Putamen (tissue), 1 donor: ENCODE measurements at places on chromosomes 7 and 10.

GRCh38 chr10:98920360-98920759 lies 315.3 kb downstream of the HPSE2 start:
- DNase-seq = no peak

- DNase-seq = no peak
Observed at GRCh38 chr10:95261926-95262325, 28.9 kb downstream of the PDLIM1 start.

- DNase-seq = peak; percentile 75
Observed at GRCh38 chr10:102678842-102679289, 34.6 kb downstream of the TRIM8 start.

DNA sequence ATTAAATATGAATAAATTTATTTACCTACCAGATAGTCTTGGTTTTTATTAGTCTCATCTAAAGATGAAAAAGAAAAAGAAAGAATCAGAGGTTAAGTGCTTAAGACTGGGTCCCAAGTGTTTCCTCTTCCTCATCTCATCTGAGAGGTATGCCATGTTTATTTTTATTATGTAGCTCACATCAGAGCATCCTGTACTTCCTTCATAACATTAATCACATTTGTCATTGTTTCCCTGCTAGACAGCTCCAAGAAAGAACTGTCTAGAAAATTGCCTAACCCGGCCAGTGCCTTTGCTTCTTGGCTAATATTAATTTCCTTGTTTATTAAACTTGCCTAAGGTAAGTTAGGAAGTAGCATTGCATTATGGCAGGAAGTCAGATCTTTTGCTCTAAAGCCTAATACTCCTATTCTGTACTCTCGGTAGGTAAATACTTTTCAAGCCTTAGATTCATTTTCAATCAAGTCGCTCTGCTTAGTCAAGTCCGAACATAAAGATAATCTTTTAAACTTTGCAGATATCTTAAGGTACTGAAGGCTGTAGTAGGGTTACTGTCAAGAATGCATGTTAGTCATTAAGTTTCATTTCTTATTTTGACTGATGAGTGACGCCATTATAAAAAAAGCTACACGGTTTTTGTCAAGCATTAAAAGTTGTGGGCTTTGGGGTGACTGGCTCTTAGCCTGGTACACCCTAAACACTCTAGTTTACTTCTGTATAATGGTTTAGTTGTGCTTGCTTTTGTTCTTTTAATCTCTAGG lies 47.4 kb downstream of the ZMYND11 start:
- no peak for DNase-seq

DNA sequence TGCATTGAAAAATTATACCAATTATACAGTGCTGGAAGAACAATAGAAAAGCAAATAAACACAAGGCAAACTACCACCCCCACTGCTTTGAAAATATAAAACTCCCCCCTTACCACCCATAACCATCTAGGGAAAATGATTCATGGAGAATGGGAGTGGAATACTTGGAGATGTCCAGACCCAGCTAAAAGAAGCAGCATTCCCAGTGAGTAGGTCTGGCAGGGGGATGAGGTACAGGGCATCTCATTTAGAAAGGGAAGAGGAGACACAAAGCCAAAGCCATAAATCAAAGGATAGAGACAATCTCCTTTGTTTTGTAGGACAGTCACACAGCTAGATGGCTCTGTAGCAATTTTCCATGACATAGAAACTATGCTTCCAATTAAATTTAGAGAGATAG lies 36.0 kb upstream of the DGKI start:
- no peak for DNase-seq

DNA sequence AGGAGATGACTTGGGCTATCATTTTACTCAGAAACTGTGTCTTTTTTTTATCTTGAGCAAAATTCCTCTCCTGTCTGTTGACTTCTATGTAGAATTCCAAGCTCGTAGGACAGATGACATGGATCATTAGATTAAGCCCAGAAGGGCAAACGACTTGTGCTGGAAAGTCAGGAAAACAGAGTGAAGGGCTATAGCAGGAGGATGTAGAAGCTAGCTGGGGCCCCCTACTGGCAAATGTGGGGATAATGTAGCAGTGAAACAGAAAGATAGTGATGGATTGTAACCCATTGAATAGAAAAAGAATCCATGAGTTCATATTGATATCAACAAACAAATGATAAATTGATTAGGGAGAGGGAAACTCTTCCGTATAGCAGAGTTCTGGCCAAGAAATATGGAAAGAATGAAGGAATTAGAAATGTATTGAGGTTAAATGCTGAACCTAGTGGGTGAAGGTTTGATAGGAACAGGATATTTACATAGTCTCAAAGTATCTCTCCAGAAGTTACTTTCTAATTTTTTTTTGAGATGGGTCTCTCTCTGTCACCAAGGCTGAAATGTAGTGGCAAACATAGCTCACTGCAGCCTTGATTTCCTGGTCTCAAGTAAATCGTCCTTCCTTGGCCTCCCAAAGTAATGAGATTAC lies 103.6 kb downstream of the LYZL1 start:
- DNase-seq = peak; percentile 16

DNA sequence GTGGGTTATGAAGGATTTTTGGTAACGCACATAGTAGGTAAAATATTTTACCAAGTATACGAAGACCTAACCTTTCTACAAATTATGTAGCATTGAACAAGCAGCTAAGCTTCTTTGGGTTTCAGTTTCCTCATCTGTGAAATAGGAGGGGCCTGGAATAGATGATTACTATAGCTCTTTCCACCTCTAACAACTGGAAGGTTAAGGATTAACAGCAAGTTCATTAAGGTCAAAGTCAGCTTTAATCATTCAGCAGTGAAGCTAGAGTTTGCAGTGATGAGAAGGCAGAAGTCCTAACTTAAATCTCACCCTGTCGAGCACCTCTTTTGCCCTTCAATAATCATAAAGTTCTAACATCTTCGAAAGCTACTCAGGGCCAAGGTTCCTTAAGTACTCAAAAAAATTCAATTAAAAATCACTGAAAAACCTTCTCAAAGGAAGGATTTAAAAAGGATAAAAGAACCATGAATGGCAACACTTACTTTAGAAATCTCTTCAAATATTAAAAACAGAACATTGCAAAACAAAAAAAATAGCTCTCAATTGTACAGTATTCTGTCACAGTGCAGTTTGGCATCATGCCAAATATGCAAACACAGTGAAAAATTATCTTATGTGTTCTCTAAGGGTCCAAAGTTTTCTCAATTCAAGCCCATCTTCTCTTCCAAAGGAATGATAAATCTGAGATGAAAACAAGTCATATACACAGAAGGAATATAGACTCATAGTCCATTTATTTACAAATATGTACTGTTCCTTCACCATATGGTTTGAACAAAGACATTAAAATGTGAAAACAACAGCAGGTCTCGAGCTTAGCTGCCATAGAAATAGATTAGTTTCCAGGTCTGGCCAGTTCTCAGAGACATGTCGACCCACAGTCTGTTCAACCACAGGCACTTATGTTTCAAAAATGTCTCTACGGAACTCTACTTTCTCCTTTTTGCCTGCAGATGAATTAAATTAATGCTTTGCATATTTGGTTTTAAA lies 152.0 kb upstream of the SLC13A1 start:
- no peak for DNase-seq

- no peak for DNase-seq
Observed at GRCh38 chr7:78959477-78959876, 494.0 kb downstream of the MAGI2 start.

DNA sequence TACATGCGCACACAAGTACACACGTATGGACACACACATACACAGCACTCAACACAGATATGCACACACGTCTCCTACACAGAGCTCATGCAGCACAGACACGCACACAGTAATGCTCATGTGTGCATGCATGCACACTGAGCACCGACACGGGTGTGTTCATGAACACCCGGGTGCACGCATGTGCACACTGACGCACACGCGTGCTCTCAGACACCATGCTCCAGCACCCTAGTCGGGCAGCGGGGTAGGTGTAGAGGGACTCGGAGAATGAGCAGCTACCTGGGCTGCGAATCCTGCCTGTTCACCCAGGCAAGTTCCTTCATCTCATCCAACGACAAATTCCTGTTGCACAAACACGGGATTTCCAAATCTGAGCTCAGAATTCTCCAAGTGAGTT lies 184.7 kb downstream of the MAD1L1 start:
- DNase-seq = no peak

DNA sequence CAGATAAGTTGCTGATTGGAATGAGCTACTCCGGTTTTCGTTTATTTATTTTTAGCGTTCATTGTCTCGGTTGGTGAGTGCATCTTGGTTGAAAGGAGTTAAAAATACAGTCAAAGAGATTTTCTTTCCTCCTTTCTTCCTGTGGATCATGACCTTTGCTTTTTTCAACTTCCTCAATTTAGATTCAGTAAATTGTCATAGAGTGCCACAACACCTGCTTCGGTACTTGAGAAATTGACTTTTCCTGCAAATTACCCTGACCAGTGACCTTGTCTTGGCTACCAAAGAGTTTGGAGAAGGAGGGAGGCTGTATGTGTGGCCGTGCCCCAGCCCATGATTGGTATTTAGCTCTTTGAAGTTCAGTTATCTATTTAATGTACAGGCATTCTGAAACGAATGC lies 128.7 kb downstream of the FAM204A start:
- DNase-seq = no peak

- DNase-seq = no peak
Observed at GRCh38 chr7:156673454-156673853, 32.9 kb downstream of the RNF32 start.

DNA sequence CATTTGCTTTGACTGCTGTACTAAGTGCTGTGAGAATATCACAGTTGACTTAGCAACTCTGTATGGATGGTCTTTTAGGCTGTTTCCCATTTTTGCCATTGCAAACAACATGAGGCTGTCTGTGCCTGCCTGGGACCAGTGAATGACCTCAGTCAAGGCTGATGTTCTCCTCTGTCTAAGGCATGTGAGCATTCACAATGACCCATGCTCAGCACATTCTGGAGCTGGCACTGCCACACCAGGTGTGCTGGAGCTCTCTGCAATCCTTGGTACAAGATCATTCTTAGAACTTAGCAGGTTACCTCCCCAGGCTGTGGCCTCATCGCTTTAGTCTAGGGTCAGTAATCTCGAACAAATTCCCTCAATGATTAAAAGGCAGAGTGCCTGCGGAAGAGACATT lies 61.9 kb downstream of the SH3PXD2A start:
- no peak for DNase-seq

DNA sequence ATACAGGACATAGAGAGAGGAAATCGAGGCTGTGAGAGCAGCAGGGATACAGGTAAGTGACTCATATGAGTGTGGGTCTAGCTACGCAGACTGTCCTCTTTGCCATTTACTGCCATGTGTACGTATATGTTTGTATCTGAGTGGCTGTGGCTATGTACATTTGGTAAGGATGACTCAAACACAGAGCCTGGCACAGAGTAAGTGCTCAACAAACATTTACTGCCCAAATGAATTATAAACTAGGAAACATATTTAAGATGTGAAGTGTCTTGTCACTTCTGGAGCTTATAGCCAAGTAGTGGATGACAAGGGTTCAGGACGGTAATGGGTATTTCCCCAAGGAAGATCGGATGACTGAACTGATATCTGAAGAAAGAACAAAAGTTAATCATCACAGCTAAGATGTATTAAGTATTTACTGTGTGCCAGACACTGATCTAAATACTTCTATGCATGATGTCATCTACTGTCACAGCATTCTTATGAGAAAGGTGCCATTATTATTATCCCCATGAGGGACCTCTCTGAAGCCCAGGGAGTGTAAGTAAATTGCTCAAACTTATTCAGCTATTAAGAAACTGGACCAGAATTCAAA lies 6.0 kb downstream of the MRPL43 start:
- no peak for DNase-seq

DNA sequence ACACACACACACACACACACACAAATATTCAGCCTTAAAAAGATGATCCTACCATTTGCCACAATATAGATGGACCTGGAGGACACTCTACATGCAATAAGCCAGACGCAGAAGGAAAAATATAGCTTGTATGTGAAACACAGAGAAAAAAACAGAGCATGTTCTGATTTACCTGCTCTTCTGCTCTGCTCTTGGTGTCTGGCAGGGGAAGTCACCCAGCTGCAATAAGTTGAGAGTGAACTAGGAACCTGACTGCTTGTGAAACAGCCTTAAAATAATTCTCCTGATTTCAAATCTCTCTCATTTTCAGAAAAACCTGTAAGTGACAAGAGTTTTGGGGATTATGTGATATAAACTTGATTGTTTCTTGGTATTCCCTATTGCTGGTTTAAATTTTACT lies 31.0 kb upstream of the KCND2 start:
- no peak for DNase-seq

- DNase-seq = no peak
Observed at GRCh38 chr10:1858547-1858946, 121.2 kb upstream of the ADARB2 start.

GRCh38 chr10:99709480-99710229 lies 22.3 kb downstream of the COX15 start:
- DNase-seq = no peak

DNA sequence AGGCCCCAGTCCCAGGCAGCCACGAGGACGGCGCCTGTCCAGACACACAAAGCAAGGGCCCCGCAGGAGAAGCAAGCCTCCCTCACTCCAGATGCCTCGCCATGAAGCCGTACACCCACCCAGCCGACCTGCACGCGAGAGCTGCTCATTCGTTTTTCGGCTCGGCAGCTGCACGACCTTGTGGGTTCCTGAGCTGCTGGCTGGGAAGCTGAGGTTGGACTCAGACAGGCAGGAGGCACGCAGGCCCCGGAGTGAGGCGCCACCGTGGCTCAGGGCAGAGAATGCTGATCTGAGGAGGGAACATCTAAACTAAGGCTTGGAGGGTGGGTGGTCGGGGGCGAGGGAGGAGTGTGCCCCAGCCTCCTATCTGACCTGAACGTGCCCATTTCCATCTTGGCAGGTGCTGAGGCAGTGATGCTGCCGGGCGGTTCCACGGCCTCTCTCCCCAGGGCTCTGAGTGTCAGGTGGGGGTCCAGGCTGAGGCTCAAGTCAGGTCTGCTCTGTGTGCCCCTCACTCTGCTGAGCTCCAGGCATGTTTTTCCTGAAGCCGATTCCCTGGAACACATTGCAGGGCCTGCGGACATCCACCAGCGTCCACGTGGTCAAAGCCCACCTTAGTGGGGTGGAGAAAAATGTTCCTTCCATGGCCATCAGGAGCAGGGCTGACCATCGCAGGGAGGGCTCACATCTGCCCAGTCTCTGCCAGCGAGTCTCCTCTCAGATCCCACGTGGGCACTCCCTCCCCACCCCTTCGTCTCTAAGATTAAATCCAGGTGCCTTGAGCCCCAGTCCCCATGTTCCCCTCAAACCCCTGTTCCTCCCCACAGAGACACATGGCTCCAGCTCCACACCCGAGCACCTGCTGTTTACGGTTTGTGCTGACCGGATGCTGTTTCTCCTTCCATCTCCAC lies 28.1 kb upstream of the FAM20C start:
- no peak for DNase-seq

GRCh38 chr7:36459236-36459960 lies 69.7 kb downstream of the ANLN start:
- DNase-seq = no peak

- no peak for DNase-seq
Observed at GRCh38 chr10:63711361-63711760, 190.2 kb downstream of the REEP3 start.

DNA sequence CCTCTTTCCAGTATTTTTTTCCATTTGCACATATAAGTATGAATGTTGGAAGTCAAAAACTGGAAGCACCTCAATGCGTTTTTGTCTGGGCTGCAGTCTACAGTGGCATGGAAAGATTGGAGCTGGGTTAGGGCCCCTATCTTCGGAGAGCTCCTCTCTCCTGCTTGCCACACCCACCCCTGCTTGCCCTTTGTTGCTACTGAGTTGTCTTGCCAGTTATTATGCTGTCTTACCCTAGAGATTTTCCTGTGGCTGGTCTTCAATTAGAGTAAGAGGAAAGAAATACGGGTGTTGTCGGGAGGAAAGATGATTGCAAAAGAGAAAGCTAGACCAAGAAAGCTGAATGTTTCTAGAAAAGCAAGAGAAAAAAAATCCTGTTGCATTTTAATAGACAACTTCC lies 228.9 kb upstream of the CELF2 start:
- DNase-seq = no peak
